ENCODE measurements at places on chromosomes 2 and 18. TPM values are rescaled to one million over a fixed set of nuclear protein-coding genes. Genes with fewer than 3 reads are reported as not detected.

GALR1 gene
- not detected for polyA plus RNA-seq

FAHD2B gene
- polyA plus RNA-seq, result 15.5 TPM

IL18RAP gene
- polyA plus RNA-seq, result not detected

UGT1A5 gene
- not detected for polyA plus RNA-seq

PAX8 gene
- polyA plus RNA-seq, result 0.16 TPM

- H3K27ac ChIP-seq, result peak within 1 kb of the TSS; percentile 76
- H3K4me1 ChIP-seq, result peaks cover 5% of the 10 kb centered on the region
- peaks cover 42% of the 10 kb centered on the region for H3K27me3 ChIP-seq
- H3K4me3 ChIP-seq, result peak within 1 kb of the TSS; percentile 83
- peak; percentile 62 for DNase-seq
Measured at GRCh38 chr18:2846636-2847316, at the start of gene EMILIN2. EMILIN2 (plus strand) TSS chr18:2847006; CDS start chr18:2847189, 183 bp downstream.

DNA sequence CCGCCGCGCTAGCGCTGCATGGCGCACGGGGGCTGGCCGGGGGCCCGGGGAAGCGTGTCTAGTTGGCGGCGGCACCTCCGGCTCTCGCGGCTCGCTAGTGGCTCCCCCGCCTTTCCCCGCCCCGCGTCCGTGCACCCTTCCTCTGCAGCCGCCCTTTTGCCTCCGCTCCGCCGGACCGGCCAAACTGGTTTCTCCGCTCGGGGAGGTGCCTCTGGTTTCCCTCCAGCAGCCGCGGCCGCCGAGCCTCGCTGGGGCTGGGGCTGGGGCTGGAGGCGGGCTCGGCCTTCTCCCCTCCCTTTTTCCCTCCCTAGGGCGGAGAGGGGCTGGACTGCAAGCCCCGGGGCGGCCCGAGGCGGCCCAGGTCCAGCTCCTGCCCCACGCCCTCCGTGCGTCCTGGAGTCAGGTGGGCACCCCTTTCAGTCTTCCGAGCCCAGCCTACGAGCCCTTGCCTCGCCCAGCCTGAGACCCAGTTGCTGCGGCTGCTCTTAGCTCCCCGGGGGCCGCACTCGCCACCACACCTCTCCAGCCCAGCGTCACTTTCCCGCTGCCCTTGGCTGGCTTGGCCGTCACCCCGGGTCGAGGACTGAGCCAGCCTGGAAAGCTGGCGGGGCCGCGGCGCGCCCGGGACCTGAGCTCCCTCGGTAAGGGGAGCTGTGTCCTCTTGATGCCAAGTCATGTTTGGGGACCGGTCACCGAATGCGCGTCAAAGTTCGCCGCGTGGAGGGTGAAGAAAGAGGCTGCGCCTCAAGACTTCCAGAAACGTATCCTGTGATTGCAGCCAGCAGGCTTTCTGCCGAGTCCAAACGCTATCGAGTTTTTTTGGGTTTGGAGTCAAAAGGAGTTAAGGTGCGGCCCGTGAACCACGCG, at the start of gene ATP8B1:
Gene ATP8B1, minus strand, starts transcription at position 213 of the 867 bp plus-strand sequence. CDS start 71,508 bp downstream, outside the sequence.
- H3K27ac ChIP-seq, result peak within 1 kb of the TSS; percentile 92
- peak within 1 kb of the TSS; percentile 43 for H3K4me3 ChIP-seq
- peaks cover 6% of the 10 kb centered on the region for H3K27me3 ChIP-seq
- no peaks in the 10 kb centered on the region for H3K36me3 ChIP-seq
- peaks cover 11% of the 10 kb centered on the region for H3K4me1 ChIP-seq

- H3K27me3 ChIP-seq, result no peaks in the 10 kb centered on the region
- H3K36me3 ChIP-seq, result no peaks in the 10 kb centered on the region
- no peak overlapping the region for H3K4me3 ChIP-seq
- H3K4me1 ChIP-seq, result no peaks in the 10 kb centered on the region
- no peak overlapping the region for H3K27ac ChIP-seq
Measured at GRCh38 chr2:224892574-224893204, 149.6 kb downstream of the DOCK10 start.

DNA sequence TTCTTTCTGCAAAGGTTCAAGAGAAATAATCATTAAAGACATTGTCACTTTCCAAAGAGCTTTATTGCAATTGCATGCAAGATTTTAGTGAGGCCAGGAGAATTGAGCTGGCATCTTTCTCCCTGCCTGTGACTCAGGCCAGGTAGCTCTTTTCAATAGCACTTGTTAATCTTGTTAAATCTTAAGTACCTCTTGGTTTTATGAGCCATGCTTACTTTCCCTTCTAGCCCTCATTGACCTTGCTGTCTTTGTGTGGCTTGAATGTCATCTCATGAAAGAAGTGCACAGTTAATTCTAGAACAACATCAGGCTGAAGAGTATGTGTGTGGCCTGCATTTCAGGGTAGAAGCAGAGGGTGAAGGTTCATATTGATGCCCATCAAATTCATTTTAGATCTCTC, 14.8 kb upstream of the LGALSL start:
- DNase-seq, result no peak
- H3K27ac ChIP-seq, result no peak overlapping the region
- H3K4me1 ChIP-seq, result no peaks in the 10 kb centered on the region
- H3K27me3 ChIP-seq, result peaks cover 9% of the 10 kb centered on the region

- DNase-seq, result peak; percentile 35
- H3K4me3 ChIP-seq, result no peak overlapping the region
- H3K27me3 ChIP-seq, result no peaks in the 10 kb centered on the region
- no peaks in the 10 kb centered on the region for H3K36me3 ChIP-seq
Measured at GRCh38 chr2:200042102-200042735, 86.8 kb downstream of the MAIP1 start.

DNA sequence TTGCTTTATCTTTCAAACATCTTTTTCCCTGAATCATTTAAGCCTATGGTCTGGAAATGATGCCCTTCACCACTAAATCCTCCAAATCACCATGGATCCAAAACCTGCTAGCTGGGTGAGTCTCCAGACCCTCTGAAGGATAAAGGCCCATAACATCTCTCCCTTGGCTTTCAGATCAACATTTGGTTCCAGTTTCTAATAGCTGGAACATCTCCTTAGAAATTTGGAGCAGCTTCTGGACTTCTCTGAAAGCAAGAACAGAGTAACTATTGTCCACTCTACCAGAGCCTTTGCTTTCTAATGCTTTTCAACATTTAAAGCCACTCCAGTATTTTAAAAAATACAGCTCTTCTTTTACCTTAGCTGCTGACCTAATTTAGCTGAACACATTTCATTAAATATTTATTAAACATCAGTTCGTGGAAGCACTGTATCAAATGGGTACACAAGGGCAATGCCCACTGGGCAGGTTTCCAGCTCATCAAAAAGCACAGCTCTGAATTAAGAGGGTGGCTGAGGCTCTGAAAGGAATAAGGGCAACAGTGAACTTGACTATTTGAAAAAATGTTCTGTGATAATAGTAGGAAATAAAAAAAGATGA, 75.3 kb downstream of the GALNT3 start:
- H3K27me3 ChIP-seq, result no peaks in the 10 kb centered on the region
- no peaks in the 10 kb centered on the region for H3K4me1 ChIP-seq
- H3K36me3 ChIP-seq, result no peaks in the 10 kb centered on the region
- DNase-seq, result no peak
- no peak overlapping the region for H3K27ac ChIP-seq
- H3K4me3 ChIP-seq, result no peak overlapping the region

- H3K36me3 ChIP-seq, result no peaks in the 10 kb centered on the region
- no peaks in the 10 kb centered on the region for H3K4me1 ChIP-seq
- H3K27me3 ChIP-seq, result no peaks in the 10 kb centered on the region
- no peak overlapping the region for H3K27ac ChIP-seq
Measured at GRCh38 chr18:12295389-12296086, 12.5 kb upstream of the TUBB6 start.

GRCh38 chr18:66647671-66648070, 43.8 kb upstream of the CDH19 start:
- DNase-seq, result no peak
- no peak overlapping the region for H3K27ac ChIP-seq
- no peaks in the 10 kb centered on the region for H3K4me1 ChIP-seq

GRCh38 chr2:156538083-156538504, 101.9 kb downstream of the GPD2 start:
- H3K36me3 ChIP-seq, result no peaks in the 10 kb centered on the region
- no peaks in the 10 kb centered on the region for H3K4me1 ChIP-seq
- no peak overlapping the region for H3K27ac ChIP-seq
- DNase-seq, result no peak
- H3K4me3 ChIP-seq, result no peak overlapping the region

GRCh38 chr2:238336151-238336550, 15.8 kb downstream of the TRAF3IP1 start:
- H3K27me3 ChIP-seq, result no peaks in the 10 kb centered on the region
- H3K36me3 ChIP-seq, result no peaks in the 10 kb centered on the region
- H3K4me3 ChIP-seq, result no peak overlapping the region
- DNase-seq, result no peak
- no peaks in the 10 kb centered on the region for H3K4me1 ChIP-seq

- H3K4me3 ChIP-seq, result no peak overlapping the region
- H3K36me3 ChIP-seq, result no peaks in the 10 kb centered on the region
- H3K27me3 ChIP-seq, result no peaks in the 10 kb centered on the region
Measured at GRCh38 chr18:3683483-3683882, 233.5 kb downstream of the TGIF1 start.

- H3K4me1 ChIP-seq, result no peaks in the 10 kb centered on the region
- H3K27ac ChIP-seq, result no peak overlapping the region
- DNase-seq, result no peak
- no peaks in the 10 kb centered on the region for H3K27me3 ChIP-seq
Measured at GRCh38 chr2:36912695-36913094, 53.6 kb downstream of the STRN start.

DNA sequence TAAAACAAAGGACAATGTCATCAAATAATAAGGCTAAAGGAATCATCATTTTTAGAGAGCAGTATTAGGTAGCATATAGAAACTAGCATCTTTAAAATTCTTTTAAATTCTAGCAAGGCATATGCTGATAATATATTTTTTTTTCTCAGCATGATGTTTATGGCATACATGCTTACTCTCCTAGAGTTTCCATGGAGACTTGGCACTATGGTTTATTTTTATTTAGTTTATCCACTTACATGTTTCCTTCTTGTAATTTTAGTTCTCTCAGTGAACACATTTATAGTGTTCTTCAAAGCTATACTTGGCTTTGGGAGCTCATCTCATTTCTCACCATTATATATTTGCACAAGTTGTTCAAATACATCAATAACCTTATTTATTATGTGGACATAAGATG, 413.8 kb upstream of the LINC00305 start:
- no peak overlapping the region for H3K4me3 ChIP-seq
- DNase-seq, result no peak
- no peak overlapping the region for H3K27ac ChIP-seq
- no peaks in the 10 kb centered on the region for H3K27me3 ChIP-seq

DNA sequence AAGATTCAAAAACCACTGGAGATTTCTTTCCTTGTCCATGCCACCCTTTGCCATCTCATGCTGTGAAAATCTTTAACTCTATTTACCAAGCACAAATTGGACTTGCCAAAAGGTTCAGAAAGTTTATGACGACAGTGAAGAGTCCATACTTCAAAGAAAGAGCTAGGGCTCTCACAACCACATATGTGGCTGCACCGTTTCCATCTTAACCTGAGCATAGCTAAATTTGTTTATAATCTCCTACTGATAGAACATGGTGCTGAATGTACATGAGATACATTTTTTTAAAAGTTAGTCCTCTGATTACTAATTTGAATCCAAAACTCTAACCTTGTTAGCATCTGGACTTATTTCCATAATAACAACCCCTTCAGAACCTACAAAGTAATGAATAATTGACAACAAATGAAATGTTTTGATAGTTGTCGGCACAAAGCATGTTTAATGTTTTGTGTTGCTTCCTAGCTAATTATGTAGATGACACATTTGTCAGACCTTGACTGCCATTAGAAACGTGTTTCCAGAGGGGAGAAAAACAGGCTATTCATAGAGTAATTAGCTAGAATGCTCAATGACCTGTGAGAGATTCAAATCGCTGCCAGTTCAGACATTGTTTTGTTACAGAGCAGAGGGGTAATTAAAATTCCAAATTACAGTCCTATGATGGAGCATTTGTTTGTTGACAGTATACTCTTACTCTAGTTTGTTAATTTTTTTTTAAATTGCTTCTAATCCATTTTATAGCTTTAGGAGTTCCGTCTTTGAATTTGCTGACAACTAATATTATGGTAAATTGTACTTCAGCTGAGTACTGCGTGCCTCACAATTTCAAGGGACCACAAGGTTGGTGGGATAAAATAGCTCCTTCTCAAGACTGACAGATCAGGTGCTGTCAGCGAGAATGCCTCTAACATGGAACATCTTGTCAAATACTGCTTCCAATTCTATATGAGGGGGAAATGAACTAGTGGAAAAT, 31.8 kb downstream of the ARHGAP15 start:
- no peaks in the 10 kb centered on the region for H3K36me3 ChIP-seq
- H3K4me3 ChIP-seq, result no peak overlapping the region
- no peak overlapping the region for H3K27ac ChIP-seq
- peaks cover 3% of the 10 kb centered on the region for H3K4me1 ChIP-seq
- no peaks in the 10 kb centered on the region for H3K27me3 ChIP-seq

DNA sequence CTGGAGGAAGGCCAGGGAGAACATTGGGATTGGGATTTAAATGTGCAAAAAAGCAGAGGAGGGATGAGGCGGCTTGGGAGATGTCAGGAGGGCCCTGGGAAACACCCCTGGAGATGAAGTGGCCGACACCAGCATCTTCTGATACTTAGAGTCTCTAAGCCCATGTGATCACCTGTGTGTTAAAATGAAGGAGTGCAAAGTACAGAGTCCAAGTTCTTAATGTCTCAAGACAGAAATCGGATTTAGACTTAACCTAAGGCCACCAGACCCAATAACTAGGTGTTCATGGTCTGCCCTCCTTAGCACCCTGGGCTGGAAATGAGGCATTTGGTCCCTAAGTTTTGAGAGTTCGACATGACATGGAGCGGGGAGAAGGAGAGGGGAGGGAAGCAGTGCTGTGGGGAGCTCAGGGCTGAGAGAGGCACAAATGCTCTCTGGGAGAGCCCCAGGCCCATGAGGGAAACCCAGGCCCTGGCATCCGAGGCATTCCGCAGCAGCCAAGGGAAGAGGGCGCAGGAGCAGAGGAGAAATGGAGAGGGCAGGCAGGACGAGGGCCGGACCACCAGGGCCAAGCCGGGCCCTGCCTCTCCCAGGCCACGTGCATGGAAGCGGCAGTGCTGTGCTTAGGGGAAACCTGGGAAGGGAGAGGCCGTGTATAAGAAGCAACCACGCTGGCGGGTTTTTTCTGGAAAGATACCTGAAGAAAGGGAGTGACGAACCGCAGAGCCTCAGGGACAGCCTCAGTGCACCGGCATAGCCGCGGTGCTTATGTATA, 63.3 kb downstream of the SFXN5 start:
- no peak overlapping the region for H3K4me3 ChIP-seq
- peak; percentile 18 for DNase-seq
- H3K27ac ChIP-seq, result no peak overlapping the region
- no peaks in the 10 kb centered on the region for H3K4me1 ChIP-seq
- no peaks in the 10 kb centered on the region for H3K27me3 ChIP-seq

GRCh38 chr2:162300266-162300665, 18.2 kb downstream of the IFIH1 start:
- no peaks in the 10 kb centered on the region for H3K4me1 ChIP-seq
- H3K27me3 ChIP-seq, result no peaks in the 10 kb centered on the region

GRCh38 chr2:32009516-32010256, 1.1 kb downstream of the MEMO1 start:
- no peaks in the 10 kb centered on the region for H3K27me3 ChIP-seq
- peak overlapping the region; percentile 98 for H3K27ac ChIP-seq
- peak; percentile 66 for DNase-seq
- no peaks in the 10 kb centered on the region for H3K36me3 ChIP-seq

DNA sequence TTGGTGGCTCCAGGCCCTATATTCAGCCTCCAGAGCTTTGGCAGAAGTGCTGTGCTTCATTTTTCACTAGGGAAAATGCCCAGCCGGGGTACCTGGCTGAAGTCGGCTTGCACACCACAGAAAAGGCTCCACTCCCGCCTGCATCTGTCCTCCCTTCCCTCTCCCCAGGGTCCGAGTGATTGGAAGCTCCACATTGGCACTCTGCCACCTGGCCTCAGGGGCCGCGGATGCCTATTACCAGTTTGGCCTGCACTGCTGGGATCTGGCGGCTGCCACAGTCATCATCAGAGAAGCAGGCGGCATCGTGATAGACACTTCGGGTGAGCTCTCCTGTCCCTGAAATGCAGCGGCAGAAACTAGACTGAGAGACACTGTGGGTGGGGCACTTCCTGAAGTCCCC, 47.4 kb downstream of the IMPA2 start:
- H3K4me1 ChIP-seq, result no peaks in the 10 kb centered on the region
- DNase-seq, result no peak
- H3K27me3 ChIP-seq, result no peaks in the 10 kb centered on the region
- no peaks in the 10 kb centered on the region for H3K36me3 ChIP-seq

Measured in hepatocyte (in vitro differentiated cells).